GDM1 (cell line): ENCODE measurements at places on chromosomes 2 and 18.

- no peak for DNase-seq
Measured at GRCh38 chr2:168529900-168530561, 74.0 kb downstream of the CERS6 start.

GRCh38 chr2:73823916-73824523 lies 4.7 kb upstream of the STAMBP start:
- peak; percentile 47 for DNase-seq

DNA sequence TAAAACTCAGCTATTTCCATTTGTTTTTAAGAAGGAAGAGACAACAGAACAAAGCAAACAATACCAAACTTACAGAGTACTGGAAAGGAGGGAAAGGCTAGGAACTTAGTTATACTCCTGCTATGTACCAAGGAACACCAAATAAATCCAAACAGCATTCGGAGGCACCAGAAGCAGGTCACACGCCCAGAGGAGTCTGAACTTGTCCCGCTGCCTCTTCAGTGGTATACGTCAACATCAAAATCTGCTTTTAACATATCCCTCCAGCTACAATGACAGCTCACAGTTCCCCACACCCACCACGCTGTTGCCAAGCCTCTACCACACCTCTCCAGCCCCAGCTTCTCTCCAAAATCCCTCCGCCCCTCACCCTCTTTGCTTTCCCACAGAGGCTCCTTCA lies 17.3 kb downstream of the C2orf76 start:
- no peak for DNase-seq

DNA sequence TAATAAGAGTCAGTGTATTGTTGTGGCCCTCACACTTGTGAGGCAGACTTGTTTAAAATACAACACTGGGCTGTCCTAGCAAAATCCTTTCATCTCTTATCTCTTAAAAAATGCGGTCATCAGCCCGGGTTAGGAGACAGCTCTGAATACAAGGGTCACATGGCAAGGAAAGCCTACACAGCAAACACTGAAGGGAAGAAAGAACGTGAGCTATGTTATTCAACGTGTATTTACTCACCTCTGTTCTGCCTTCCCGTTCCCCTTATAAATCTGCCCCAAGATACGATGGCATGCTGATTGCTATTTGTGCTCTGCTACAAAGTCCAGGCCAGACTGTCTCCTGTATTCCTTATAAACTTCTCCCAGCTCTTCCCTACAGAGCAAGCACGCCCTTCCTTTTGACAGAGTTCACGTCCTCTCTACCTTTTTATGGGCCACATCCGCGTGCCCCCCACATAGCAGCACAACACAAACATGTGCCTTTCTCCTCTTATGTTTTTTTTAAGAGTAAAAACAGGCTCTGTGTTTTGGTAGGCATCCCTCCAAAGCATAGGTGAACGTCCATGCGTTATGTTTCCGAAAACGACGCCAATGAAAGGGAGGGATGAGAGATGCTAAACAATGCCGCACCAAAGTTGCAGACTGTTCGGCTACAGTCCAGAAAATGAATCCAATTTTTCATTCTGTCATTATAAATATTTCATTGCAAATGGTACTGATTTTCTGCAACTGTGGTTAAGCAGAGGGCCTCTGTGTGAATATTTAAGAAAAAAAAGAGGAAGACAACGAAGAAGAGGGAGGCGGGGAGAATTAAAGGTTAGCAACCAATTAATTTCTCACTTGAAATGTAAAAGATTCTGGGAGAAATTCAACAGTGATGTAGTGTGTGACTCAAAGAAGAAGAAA lies 274.7 kb downstream of the ZNF521 start:
- DNase-seq = no peak

- no peak for DNase-seq
Measured at GRCh38 chr2:102346381-102347130, 9.0 kb upstream of the IL18R1 start.
